Smooth muscle cell of the coronary artery (primary cell): ENCODE measurements at places on chromosomes 6 and 20. TPM values are rescaled to one million over a fixed set of nuclear protein-coding genes. Genes with fewer than 3 reads are reported as not detected.

Gene PTGIS
- total RNA-seq, result 157 and 209 TPM in 2 replicates

Gene PDYN
- total RNA-seq, result not detected in 2 replicates

Gene IMPG1
- under 0.01 TPM in 1 of 2 replicates, not detected in the other for total RNA-seq

Gene HEY2
- total RNA-seq, result under 0.01 and 4.9 TPM in 2 replicates

Gene LRRC1
- 1.1 and 5.3 TPM in 2 replicates for total RNA-seq

Gene IRAK1BP1
- 1.6 and 2.2 TPM in 2 replicates for total RNA-seq

Gene SLC35D3
- not detected in 2 replicates for total RNA-seq

Gene BTN1A1
- not detected in 2 replicates for total RNA-seq

Gene SLC22A2
- 0.15 TPM in 1 of 2 replicates, not detected in the other for total RNA-seq
